ENCODE measurements at places on chromosomes 6 and 20.
A peak's percentile ranks its signal among the peaks of the same experiment; 100 is the strongest.

DNA sequence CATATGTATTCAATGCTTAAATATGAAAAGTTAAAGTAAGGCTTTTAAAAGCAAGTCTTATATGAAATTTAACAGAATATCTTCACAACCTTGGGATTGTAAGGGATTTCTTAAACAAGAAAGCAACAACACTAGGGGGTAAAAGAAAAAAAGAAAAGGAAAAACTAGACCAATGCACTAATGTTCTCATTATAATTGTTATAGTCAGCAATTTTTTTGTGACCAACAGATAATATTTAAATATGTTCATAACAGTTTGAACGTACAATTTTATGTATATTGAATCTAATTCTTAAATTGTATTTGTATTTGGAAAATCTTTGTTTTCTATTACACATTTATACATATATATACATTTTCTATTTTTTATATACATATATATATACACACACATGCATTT lies 1397.8 kb upstream of the ADGRB3 start:
- no peak for DNase-seq

- peak; percentile 16 for DNase-seq
These were observed 306.4 kb downstream of the CDKAL1 start for GRCh38 chr6:20840675-20841074.

- DNase-seq: no peak
These were observed 559.6 kb upstream of the NRSN1 start for GRCh38 chr6:23566418-23566817.

DNA sequence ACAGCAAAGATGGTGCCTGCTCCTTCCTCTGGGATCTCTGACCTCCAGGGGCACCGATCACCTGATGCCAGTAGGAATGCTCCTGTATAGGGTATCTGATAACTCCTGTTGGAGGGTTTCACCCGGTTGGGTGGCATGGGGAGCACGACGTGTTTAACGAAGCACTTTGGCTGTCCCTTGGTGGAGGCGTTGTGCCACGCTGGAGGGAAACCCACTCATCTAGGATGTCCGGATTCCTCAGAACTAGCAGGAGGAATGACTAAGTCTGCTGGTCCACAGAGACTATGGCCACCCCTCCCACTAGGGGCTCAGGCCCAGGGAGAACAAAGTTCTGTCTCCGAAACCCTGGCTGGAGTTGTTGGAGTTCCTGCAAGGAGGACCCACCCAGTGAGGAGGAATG lies 1624.4 kb downstream of the GRIK2 start:
- DNase-seq: no peak

DNA sequence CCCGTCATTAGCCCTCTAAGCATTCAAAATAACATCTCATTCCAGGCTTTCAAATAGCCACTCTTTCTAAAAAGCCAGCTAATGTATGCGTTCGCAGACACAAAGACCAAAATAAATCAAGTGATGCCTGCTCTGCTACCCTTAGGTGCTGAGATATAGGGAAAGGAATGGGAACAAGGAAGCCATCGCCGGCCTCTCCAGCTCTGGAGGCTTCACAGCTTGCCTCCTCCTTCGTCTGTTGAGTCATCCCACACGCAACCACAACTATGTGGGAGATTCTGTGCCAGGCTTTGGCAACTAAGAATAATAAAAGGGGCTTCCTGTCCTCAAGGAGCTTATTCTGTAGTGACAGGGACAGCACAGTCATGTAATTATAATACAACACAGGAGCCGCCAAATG lies 27.3 kb upstream of the SLC22A23 start:
- no peak for DNase-seq

GRCh38 chr6:16004934-16005679 lies 123.8 kb upstream of the MYLIP start:
- DNase-seq: no peak

DNA sequence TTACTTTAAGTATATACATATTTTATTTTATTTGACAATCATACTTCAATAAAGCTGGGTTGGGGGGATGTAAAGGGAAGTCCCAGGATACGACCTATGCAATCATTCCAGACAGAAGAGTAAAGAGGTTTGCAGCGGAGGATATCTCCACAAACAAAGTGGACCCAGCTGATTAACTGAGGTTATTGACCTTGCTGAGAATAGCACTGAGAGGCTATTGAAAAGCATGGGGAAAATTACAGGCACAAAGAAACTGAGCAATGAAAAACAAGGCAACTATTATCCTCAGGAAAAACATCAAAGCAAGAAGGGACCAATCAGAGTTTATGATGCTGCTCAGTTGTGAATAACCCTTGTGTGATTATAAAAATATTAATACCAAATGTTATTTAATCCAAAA lies 32.6 kb downstream of the SERPINB1 start:
- DNase-seq: no peak

DNA sequence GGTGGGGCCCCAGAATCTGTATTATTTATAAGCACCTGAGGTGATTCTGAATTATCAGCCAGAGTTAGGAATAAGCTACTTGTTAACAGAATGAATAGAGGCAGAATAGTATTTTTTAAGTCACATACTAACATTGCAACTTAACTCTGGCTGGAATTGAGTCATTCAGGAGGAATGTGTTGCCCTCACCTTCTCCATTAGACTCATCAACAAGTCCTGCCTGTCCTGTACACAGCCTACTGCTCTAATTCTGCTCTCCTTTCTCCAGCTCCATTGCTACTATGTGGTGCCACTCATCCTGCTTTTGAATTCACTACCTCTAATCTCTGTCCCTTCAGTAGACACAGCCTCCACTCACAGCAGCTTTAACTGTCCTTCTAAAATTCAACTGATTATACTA lies 669.4 kb downstream of the DHX35 start:
- no peak for DNase-seq

GRCh38 chr6:152301021-152301764 lies 336.0 kb downstream of the SYNE1 start:
- peak; percentile 65 for DNase-seq

DNA sequence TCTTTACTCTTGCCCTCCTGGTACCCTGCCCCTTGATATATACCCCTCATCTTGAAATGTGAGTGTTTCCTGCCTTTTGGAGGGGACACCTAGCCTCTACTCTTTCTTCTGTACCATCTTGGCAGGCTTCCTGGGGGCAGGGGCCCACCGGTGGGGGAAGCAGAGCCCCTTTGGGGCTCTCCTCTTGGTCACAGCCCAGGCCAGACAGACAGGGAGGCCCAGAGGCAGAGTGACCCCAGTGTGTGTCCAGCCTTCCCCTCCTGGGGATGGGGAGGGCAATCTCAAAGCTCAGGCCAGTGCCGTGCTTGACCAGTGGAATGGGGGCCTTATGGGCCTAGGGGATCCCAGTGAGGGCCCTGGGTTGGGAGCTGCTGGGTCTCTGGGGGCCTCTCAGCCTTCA lies 3.6 kb downstream of the ADAM33 start:
- no peak for DNase-seq

DNA sequence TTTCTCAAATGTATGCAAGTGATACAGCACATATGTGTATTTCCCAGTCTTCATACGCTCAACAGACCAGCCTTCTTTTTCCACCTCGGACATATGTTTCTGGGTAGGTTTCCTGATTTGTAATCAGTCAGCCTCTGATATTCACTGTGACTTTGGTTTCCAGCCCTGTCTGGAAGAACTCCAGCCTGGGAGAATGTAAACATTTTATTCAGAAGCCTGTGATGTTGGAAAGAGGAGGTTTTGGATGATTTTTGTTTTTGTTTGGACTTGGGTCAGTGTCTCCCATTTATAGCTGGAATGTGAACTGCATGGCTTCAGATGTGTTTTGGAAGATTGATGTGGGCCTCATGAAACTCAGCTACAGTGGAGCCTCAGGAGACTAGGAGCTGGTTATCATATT lies 172.2 kb upstream of the CENPW start:
- peak; percentile 35 for DNase-seq

DNA sequence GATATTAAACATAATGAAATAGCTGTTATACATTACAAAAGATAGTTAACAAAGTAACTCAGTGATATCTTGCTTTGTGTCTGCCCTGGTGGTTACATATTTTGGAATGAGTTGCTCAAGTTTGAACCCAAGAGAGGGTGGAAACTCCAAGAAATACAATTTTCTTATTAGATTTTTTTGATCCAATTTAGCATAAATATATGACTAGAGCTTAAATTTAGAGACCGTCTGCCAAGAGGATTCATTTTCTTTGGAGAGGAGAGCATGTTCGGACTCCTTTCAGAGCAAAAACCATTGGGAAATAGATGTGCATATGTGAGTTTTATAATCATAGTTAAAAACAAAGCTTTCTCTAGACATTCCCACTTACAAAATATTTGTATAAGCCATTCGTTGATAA lies 353.4 kb downstream of the EPM2A start:
- DNase-seq: no peak
